Nephron progenitor cell (in vitro differentiated cells): ENCODE measurements at places on chromosomes 6 and 20.
A peak's percentile ranks its signal among the peaks of the same experiment; 100 is the strongest.

DNA sequence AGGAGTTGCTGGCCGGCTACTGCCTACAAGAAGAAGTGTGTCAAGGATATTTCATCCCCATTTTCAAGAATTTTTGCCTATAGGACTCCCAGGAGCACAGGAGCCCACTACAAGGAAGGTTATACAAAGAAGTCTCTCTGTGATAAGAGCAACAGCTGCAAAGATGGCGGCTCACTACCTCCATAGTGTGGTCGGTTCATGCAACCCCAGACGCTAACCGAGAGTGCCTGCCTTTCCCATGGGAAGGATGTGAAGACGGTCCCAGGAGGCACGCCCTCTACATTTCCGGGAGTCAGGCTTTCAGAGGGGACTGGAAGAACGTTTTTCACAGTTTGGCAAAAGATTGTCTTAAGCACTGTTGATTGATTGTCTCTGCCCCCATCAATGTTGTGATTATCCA, 816.3 kb downstream of the QKI start:
- DNase-seq, result no peak

DNA sequence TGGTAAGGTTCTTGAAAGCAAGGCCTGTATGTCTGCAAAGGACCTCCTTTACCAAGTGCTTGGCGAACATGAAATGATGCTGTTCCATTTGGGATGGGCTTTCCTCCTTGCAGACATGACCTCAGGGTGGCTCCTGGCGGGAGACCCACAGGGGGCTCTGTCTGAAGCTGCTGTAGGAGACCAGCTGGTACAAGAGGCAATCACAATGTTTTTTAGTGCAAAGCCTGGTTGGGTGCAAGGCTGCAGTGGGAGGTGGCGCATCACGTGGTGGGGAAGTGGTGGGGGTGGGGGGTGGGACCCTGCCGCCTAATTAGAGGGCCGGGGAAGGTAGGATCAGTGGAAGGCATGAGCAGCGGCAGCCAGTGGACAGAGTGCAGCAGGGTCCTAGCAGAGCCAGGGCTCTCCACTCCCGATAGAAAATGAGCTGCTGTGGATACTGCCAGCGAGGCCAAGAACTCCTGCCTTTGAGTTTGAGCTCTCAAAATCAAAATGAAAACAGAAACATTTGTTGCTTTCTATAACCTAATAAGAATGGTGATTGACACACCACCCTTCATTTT, 9.1 kb upstream of the ARMC2 start:
- DNase-seq, result peak; percentile 16

GRCh38 chr6:14270925-14271788, 153.6 kb downstream of the CD83 start:
- no peak for DNase-seq

DNA sequence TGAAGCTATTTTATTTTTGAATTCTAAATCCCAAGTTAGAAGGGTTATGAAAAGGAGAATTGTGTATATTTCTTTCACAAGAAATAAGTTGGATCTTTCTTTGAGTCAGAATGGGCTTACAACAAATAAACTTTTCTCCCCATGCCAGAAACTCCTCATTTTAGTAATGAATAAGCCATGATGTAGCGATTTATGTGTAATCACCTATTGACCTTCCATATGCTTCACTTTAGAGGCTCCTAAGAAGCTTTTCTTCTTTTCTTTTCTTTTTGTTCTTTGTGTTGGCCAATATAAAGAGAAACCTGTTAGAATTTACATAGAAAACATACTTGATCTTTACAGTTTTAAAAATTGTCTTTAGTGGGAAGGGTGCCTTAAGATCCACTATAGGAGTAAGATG, 370.2 kb downstream of the UTRN start:
- DNase-seq, result no peak

DNA sequence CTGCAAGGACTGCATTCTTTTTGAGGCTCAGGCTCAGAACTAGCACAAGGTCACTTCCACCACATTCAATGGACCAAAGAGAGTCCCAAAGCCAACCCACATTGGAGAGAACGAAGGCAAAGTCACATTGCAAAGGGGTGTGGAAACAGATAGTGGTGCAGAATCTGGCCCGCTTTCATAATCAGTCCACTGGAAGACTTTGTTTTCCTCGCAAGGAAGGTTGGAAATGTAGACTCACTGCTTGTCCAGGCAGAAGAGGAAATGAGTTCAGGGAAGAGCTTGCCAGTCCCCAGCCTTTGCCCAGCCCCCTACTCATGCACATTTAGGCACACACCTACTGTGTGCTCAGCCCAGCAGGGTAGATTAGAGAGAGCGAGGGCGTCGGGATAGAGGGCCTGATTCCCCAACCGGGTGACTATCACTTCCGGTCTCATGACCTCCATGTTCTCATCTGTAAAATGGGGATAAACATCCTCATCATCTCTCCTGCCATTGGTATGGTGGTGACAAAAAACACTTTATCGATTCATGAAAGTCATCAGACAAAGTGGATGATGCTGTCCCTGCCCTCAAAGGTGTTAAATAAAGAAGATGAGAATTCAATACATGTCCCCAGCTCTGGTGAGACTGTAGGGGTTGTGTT, 24.3 kb upstream of the CCN5 start:
- no peak for DNase-seq
